ENCODE measurements at places on chromosomes 6 and 20.

DNA sequence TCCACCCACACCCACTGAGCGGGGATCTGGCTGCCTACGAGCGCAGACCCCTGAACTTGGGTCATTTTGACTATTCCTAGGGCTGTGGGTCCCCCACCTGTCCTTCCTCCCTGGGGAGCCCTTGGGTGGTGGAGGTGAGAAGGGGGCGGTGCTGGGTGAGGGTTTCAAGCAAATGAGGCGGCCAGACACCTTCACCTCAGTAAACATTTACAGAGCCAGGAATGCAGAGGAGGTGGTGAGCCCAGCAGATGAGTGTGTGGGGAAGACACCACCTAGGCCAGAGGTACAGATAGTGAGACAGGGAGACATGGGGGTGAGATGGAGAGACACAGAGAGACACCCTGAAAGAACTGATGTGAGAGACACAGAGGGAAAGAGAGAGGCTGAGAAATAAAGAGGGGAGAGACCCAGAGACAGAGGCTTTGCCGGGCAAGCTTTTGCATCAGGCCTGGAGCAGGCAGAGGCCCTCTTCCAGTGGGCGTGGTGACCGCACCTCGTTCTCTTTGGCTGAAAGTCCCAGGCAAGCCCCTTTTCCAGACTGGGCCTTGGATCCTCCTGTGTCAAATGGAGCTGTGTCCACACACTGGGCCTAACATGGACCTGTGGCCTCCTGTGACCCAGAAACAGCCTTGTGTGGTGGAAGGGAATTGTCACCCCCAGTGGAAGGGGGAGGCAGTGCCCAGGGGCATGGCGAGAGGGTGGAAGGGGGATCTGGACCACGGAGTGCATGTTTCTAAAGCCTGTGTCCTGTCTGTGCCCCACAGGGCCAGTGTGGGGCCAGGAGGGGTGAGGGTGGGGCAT is 29.7 kb downstream of the CEBPB start:
- DNase-seq: no peak

DNA sequence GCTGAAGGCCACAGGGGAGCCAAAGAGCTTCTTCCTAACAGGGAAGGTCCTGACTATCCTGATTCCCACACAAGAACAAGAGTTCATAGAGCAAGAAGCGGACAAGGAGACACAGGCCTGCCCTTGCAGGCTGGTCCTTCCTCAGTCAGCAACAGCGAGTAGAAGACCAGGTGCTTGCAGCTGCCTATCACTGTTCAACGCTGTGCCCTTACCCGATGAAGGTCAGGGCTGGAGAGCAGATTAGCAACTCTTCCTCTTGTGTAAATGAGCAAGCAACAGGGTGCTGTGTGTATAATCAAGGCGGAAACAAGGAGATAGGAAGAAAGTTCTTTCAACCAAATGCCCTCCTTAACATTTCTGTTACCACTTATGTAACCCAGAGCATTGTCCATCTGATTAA is 115.3 kb upstream of the SPACA1 start:
- no peak for DNase-seq

DNA sequence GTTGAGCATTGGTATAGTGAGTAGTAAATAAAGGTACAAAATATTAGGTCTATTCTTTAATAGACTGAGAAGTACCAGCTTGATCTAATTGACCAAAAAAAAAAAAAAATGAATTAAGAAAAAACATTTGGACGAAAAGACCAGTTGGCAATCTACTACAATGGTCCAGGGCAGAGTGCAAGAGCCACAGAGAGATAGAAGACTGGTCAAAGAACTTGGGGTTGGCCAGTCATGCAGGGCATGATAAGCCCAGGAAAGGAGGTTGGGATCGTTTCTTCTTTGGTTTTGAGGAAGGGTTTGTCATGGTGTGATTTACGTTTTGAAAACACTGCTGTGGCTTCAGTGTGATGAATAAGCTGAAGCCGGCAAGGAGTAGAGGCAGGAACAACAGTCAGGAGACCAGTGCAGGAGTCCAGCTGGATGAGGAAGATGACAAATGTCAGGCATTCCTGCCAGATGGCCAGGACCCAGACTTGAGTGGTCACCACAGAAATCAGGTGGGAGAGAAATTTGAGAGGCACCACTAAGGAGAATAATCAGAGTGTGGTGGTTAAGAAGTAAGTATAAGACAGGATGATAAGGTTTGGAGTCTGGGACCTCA is 14.0 kb downstream of the SMLR1 start:
- DNase-seq: no peak

DNA sequence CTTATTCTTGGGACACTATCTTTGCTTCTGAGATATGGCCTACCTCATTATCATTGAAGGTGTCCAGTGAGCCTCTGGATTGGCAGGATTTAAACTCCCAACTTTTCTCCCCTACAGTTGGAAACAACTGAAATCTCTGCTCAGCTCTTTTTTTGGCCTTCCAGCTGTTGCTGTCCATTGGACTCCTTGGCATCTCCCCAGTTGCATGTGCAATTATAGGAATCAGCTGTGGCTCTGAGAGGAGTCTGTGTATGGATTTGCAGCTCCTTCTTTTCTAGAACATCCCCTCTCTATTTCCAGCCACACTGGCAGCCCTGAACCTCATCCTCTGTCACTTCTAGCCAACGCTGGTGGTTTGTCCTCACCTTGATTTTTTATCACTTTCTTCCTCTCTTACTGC is 21.2 kb downstream of the RAB22A start:
- no peak for DNase-seq

DNA sequence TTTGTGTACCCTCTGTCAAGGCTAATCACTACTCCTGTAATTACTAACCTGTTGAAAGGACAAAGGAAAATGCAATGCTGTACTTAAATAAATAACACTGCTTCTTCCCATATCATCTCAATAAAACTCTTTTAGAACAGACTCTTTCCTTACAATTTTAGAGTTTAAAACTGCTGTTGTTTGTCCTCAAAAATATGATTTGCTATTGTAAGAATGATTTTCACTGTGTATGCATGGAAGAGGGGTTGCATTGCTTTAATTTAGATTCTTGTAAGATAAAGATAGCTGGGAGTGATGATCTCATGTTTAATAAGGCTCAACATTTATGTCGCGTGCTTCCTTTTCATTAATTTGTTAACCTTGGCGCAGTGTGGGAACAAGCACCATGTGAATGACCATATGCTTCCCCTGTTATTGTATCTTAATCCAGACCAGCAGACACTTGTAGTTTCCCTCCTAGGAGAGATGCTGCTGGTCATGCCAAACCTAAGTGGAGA is 89.8 kb upstream of the ATXN1 start:
- no peak for DNase-seq

- peak; percentile 74 for DNase-seq
Observed at GRCh38 chr20:38825901-38826625, 20.6 kb downstream of the PPP1R16B start.

- DNase-seq: no peak
Observed at GRCh38 chr20:53194306-53195290, 222.4 kb downstream of the TSHZ2 start.

- no peak for DNase-seq
Observed at GRCh38 chr6:44047179-44047546, 80.1 kb downstream of the MRPL14 start.

DNA sequence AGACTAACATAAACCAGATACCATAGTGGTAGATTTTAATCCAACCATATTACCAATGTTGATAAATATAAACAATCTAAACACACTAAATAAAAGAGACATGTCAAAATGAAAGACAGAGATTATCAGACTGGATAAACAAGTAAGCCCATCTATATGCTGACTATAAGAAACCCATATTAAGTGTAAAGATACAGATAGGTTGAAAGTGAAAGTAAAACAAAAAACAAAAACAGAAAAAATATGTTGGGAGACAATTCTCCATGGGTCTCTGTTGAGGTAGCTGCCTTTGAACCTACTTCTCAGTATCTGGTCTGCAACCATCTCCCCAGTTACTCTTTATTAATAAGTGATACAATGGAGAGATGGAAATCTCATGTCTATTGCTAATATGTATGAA is 21.2 kb downstream of the REV3L start:
- DNase-seq: no peak
